ENCODE measurements at places on chromosomes 12 and 14.

DNA sequence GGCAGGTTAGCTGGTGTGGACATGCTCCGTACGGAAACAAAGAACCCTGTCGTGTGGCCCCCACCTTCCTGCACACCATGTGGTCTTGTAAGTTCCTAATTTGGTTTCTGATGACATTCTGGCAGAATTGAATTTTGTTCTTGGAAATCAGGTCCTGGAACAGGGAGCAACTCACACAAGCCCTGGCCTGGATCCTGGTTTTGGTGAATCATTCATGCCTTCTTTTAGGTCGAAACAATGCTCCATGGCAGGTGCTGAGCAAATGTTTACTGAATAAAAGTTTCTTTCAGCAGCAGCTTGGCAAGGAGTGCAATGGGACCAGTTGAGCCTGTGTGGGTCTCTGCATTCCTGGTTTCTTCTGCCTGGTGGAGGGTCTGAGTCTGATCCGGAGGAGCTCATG lies 978.4 kb downstream of the BCL11B start:
- DNase-seq: no peak

- no peak for DNase-seq
Observed at GRCh38 chr14:68882235-68882634, 89.4 kb upstream of the ZFP36L1 start.

DNA sequence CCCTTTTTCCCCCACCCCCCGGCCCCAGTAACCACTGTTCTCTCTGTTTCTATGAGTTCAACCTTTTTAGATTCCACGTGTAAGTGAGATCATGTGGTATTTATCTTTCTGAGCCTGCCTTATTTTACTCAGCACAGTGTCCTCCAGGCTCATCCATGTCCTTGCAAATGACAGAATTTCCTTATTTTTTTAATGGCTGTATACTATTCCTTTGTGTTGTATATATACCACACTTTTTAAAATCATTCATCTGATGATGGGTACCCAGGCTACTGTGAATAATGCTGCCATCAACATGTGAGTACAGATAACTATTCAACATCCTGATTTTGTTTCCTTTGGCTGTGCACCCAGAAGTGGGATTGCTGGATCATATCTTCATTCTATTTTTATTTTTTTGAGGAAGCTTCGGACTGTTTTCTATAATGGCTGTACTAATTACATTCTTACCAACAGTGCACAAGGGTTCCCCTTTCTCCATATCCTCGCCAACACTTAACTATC lies 54.7 kb downstream of the DDX51 start:
- DNase-seq: no peak

DNA sequence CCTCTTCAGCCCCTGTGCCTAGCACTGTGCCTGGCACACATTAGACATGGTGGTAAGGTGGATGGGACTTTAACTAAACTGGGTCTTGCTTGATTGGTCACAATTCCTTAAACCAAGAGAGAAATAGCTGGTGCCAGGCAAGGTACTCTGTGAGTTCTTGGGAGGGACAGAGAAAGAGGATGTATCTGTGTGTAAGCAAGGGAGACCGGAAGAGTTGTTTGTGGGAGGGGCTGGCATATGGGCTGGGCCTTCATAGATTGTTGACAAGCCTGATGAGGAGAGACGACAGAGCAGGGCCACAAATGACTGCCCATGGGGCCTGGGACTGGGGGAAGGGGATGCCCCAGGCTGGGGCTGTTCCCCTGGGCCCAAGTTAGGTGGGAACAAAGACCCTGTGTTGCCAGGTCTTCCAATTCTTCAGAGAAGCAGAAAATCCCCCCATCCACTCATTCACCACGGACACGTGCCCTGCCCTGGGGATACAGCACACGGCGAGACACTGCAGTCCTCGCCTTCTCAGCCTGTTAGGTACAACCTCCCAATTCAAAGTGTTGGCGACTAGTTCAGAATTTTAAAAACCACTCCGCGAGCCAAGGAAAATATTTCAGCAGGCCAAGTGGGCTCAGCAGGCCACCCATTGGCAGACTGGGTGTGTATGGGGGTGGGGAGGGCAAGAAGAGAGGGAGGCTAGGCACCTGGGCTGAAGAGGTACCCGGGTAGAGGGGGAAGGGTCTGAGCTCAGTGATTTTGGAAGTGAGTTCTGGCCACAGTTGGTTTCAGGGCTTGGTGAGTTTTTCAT lies 11.4 kb upstream of the CYP46A1 start:
- DNase-seq: no peak

- DNase-seq: no peak
Observed at GRCh38 chr12:45200491-45201043, 15.3 kb upstream of the ANO6 start.

GRCh38 chr12:2144951-2145350 lies 92.2 kb downstream of the CACNA1C start:
- no peak for DNase-seq

- DNase-seq: no peak
Observed at GRCh38 chr12:97784904-97785303, 322.3 kb downstream of the RMST start.

DNA sequence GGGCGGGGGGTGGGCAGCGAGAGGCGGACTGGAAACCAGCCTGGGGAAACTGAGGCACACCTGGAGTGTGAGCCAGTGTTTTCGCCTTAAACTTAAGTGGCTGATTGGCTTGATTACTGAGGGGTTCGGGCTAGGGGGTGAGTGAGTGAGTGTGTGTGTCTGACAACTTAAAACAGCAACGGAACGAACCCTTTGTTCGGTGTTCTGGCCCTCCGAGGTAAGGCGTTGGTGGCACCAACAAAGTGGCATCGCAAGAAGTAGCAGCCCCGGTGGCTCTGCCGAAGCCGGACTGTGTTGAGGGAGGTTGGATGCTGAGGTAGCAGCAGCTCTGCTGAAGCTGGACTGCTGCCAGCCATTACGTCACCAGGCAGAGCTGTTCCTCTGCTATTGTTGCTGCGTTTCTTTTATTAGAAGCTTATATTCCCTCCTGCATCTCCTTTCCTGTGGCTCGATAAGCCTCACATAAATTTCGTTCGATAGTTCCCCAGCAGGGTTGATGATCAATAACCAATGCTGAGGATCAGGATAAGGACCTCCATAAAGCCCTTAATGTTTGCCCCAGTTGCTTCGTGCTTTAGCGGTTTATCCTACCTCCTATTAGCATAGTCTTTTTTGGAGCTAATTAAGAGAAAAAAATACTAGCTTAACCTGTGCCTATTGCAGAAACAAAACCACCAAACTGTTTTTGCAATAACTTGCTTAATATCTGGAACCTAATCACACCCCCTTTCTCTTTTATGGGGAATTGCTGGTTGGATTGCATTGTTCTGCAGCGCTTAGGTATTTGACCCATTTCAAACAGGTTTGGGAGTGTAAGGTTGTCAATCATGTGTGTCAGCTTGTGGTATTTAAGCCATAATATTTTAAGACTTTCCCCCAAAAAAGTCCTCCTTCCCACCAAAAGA lies 1.3 kb downstream of the GPR137C start:
- peak; percentile 88 for DNase-seq

GRCh38 chr12:3084742-3085141 lies 7.6 kb downstream of the TSPAN9 start:
- DNase-seq: no peak

GRCh38 chr12:67471810-67472209 lies 176.7 kb upstream of the DYRK2 start:
- DNase-seq: no peak

GRCh38 chr14:76305268-76305826 lies 70.6 kb upstream of the ESRRB start:
- no peak for DNase-seq

DNA sequence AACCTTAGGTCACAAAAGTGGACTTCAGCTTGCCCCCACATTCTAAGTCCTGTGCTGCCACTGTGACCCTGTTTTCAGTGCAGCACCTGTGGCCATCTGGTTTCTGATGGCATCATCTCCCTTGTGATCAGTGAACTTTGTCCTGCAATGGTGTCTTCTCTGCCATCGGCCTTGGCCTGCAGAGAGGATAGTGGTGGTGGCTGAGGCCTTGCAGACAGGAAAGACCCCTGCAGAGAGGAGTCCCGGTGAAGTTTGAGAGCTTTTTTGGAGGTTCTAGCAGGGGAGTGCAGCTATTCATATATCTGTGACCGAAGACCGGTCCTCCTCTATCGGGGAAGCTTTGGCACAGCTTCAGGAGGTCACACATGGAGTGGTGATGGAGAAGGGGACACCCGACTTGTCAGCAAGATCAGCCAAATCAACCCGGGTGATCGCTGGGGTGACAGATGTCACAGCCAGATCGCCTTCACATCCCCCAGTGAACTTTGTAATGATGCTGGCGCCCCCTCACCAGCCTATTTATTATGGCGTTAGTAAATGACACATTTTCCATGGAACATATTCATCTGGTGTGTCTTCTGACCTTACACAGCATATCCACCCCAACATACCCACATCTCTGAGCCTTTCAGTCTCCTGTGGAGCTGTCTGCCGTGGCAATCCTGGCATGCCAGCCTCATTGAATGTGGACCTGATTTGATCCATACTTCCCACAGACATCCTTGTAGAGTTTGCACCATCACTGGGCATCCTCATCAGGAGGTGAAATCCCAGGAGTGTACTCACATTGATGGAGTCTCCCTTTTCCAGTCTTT lies 136.1 kb downstream of the PAPOLA start:
- DNase-seq: no peak
